ENCODE measurements at places on chromosomes 12 and 14.
A peak's percentile ranks its signal among the peaks of the same experiment; 100 is the strongest.

- DNase-seq = no peak
These were observed 2.4 kb upstream of the NUMB start for GRCh38 chr14:73460691-73461127.

- no peak for DNase-seq
These were observed 25.0 kb downstream of the NTF3 start for GRCh38 chr12:5456906-5457305.

DNA sequence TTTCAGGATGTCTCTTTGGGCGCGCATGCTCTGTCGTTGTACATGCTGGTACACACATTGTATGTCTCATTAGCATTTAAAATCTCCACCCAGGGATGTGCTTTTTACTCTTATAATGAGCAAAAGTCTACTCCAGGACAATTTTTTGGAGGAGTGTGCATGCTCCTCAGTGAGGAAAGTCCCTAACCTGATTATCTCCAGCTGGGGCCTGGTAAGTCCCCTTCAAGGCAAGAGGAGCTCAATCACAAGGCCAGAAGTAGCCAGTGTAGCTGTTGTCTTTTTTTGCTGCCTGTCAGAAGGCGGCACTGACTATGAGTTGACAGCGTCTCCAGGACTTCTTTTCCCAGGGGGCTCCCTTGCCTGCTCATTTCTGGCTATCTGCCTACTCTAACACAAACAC lies 218.3 kb upstream of the CNTN1 start:
- DNase-seq = no peak

- DNase-seq = no peak
These were observed 1189.0 kb upstream of the FLRT2 start for GRCh38 chr14:84340938-84341337.

DNA sequence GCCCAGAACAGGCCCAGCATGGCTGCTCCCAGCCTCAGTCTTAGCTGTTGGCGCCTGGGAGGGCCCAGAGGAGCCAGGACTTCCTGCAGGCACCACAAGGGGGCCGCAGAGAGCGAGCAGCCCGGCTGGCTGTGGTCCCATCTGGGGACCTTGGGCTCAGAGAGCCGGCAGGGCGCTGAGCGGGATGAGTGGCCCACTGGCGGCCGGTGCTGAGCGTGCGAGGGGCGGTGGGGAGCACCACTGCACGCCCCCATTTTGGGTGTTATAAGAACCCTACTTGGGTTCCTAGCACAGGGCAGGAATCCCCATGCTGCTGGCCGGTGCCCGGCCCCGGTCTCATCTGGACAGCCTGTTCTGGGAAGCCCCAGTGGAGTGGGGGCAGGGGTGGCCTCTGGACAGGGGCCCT lies 25.9 kb upstream of the CRIP2 start:
- peak; percentile 41 for DNase-seq

DNA sequence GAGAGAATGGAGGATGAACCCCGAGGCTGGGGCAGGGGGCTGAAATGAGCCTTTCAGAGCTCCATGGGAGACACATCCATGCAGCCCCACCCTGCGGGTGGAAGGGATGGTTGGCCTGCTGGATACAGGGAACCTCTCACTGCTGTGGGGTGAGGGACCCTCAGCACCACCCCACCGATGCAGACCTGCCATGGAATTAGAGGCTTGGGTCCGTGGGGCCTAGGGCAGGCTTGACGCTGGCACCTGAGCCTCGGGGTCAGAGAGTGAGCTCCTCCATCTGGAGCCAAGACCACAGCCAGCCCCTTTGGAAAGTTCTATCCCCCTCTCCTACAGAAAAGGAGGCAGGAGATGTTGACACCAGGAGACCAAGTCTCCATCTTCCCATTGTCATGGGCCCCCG lies 7.4 kb upstream of the KRT74 start:
- no peak for DNase-seq

DNA sequence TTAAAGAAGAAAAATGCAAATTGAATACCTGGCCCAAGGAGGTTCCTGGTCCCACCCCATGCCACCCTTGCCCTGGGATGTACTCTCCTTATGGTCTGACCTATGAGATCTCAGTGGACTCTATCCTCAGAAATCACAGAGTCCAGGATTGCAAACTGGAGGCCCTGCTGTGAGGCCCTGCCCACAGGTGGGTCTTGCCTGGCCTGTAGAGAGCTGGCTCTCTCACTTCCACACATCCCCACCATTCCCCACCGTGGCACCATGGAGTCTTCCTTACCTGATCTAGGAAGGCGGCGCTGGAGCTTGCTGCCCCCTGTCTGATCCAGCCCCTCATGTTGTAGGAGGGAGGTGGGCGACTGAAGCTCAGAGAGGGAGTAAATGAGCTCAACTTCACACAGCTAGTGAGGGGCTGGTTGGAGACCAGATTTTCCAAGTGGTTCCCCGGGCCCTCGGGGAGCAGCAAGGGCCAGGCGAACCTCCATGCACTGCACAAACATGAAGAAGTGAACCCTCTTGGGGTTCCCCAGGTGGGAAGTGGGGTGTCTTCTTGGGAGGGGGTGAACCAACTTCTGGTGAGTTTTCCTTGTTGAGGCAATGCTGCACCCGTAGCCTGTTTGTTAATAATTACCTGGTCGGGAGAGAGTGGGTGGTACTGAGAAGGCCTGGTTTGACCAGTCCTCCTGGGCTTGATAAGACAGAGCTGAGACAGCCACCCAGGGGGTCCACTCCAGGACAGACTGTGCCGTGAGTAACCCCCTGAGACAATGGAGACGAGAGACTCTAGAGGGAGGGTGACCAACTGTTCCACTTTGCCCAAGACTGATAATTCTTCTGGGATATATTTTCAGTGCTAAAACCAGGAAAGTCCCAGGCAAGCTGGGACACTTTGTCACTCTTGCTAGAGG lies at the start of gene SERPINA4:
SERPINA4 (plus strand) TSS at position 692 of the 905 bp plus-strand sequence. CDS start 2,041 bp downstream, outside the sequence.
- DNase-seq = no peak

All from activated T-helper 2 cell treated with anti-CD3 and anti-CD28 coated beads, Interferon-gamma antibody, Interleukin-2, Interleukin-4, amounts not matched to agents 10 μg/mL and 5 μg/mL and 100 μg/mL, durations not matched to agents 14 hours and 24 hours and 36 hours (primary cell).